Foreskin melanocyte (primary cell): ENCODE measurements at places on chromosomes 16 and 17.

DNA sequence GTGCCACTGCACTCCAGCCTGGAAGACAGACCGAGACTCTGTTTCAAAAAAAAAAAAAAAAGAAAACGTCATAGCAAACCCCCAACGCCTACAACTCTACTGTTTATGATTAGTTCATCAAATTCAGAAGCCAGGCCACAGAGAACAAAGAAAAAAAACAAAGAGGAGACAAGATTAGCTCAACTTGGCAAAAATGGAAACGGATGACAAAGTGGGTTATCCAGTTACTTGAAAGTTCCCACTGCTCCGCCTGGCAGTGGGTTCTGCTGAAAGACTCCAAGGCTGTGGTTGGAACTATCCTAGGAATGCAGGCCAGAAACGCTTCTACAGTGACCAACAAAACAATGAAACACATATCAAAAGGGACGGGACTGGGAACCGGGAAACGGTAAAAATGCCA is 53.1 kb downstream of the MRM3 start:
- DNase-seq: peak; percentile 62

DNA sequence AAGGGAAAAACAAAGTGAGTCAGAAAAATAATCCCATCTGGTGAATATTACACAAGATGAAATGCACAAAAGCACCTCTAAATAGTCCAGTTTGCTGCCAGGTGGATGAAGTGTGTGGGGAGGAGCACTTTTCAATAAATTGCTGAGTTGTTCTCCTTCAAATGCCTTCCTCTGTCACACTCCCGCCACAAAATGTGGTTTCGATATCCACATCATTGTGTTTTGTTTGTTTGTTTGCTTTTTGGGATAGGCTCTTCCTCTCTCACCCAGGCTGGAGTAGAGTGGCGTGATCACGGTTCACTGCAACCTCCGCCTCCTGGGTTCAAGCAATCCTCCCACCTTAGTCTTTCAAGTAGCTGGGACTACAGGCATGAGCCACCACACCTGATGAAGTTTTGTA is 24.6 kb upstream of the SHISA9 start:
- no peak for DNase-seq

DNA sequence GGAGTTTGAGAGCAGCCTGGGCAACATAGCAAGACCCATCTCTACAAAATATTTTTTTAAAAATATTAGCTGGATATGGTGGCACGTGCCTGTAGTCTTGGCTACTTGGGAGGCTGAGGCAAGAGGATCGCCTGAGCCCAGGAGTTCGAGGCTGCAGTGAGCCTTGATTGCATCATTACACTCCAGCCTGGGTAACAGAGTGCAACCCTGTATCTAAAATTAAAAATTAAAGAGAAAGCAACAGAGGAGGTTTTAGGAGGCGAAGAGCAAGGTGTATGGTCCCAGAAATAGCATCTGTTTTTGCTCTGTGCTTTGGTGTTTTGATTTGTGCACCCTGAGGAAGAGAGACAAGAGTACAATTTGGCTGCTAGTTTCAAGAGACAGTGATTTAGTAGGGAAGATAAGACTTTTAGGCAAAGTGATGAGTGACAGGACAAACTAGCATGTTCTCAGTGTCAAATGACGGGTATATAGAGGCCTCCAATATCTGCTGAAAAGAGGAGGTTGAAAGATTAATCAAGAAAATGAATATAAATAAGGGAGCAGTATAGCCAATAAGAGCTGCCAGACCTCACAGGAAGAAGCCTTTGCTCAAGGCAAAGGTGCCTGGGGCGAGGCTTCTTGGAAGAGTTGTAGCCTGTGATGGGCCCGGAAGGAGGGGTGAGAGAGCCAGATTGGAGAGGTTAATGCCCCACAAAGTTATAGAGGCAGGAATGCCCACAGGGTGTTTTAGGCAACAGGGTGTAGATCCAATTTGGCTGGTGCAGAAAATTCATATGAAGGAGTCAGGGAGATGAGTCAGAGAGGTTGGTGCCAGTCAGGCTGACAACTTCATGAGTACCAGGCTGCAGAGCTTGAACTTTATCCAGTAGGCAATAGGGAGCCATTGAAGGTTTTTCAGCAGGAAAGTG is 11.4 kb downstream of the HLF start:
- no peak for DNase-seq

DNA sequence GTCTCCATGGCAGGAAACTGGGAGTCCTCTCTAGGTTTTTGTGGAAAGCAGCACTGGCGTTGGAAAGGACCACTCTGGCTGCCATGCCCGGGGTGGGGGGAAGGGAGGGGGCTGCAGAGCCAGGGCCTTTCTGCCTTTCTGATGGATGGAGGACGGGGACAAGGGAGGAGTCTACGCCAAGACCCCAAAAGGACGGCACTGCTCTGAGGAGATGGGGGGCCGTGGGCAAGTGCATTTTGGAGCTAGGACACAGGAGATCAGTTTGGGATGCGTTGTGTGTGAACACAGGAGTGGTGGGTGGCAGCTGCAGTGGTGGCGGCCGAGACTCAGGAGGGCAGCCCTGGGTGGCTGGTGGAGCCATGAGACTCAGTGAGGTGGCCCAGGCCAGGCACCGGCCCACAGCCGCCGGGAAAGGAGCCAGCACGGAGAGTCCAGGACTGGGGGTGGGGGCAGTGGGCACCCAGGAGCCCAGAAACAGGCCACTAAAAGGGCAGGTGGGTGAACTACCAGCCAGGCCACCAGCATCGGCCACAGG is 2.0 kb downstream of the CENPX start:
- DNase-seq: no peak

- DNase-seq: no peak
Observed at GRCh38 chr17:17059301-17059890, 17.1 kb downstream of the MPRIP start.

GRCh38 chr16:21698169-21699032 is 34.6 kb downstream of the OTOA start:
- no peak for DNase-seq

DNA sequence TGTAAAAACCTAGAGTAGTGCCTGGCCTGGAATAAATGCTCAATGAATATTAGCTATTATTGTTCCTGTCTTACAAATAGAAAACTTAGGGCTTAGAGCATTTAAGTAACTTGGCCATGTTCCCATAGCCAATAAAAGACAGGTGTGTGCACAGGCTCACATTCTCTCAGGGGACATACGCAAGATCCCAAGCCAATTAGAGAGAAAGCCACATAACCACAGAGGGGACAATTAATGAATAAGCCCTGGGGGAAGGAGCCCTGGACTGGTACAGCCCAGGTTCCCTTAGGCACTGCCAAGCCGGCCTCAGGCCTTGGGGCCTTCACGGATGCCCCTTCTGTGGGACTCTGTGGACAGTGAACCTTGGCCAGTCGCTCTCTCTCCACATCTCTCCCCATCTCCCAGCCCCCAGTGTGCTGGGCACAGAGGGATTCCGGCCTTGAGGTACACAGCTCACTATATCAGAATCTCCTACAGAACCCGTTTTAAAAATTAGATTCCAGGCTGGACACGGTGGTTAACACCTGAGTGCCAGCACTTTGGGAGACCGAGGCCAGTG is 27.3 kb upstream of the ABCC12 start:
- DNase-seq: no peak

GRCh38 chr16:84585886-84586285 is 32.0 kb downstream of the COTL1 start:
- DNase-seq: peak; percentile 24

DNA sequence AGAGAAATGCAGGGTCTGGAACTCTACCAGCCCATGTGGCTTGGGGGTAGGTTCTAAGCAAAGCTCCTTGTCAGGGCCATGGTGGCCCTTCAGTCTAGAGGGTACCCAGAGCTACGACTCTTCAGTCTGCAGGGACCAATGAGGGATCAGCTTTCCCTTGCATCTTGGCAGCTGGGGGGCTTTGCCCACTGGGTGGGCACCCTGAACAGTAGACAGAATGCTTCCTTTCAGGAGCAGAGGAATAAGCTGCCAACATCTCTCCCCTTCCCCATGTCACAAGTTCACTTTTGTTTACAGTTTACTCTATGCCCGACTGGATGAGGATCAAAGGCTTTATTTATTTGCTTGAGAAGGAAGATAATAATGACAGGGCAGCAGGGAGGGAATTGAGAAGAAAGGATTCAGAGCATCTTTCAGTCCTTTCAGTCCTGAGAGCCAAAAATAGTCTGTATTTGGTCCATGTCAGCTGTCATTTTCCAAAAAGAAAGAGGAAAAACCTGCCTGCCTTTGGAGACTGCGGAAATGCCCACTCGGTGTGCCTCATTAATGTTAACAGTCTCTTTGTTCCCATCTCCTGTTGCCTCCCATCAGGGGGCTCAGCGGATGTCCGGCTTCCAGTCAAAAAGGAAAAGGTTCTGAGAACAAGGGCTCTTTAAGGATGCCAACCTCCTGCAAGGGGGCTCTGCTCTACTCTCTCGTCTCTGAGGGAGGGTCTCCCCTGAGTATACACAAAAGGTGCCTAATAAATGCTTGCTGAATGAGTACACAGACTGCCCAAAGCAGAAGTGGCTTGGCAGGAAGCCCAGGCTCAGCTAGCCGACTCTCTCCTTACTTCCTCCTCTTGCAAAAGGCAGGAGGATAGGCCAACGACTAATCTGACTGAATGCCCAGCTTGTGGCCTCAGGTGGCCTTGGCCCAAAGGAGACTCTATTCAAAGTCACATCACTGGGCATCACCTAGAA is 17.1 kb downstream of the TRAF4 start:
- peak; percentile 57 for DNase-seq

DNA sequence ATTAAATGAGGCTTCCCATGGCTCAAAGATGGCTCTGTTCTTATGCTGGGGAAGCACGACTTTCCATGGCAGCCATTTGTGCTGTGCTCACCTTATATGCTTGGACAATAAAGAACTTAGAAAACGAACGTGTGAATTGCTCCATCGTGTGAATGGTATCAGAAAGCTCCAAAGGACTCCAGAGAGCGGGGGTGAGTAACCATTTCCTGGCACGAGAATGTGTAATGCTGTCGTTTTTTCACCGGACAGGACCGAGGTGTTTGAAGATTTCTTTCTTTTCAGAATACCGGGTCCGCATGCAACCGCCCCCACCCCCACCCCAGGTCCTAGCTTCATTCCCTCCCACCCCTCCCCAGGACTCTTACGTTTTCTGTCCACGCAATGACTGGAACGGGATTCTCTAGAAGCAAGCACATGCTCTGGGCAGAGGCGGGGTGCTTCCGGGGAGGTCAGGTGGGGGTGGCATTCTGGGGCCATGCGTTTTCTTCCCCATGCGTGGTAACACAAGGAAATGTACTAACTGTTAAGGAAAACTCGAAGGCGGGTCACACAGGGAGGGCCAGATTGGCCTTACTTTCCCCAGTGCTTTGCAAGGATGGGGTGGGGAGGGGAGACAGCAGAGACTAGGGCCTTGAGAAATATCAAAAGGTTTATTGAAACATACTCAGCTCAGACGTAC is 26.2 kb downstream of the GPRC5B start:
- no peak for DNase-seq

GRCh38 chr16:75836347-75837010 is 110.2 kb upstream of the CPHXL start:
- DNase-seq: no peak

DNA sequence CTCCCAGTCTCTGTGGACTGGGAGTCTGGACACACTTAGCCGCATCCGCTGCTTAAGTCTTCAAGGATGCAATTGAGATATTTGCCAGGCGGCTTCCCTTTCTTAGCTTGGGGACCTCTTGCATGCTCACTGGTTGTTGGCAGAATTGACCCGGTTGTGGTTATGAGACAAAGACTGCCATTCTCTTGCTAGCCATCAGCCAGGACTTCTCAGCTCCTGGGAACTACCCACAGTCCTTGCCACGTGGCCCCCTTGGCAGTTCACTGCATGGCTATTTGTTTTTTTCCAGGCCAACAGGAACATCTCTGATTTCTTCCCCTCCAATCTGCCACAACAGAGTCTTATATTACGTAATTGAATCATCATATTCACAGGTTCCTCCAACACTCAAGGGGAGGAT is 25.5 kb downstream of the CACNG4 start:
- peak; percentile 84 for DNase-seq

DNA sequence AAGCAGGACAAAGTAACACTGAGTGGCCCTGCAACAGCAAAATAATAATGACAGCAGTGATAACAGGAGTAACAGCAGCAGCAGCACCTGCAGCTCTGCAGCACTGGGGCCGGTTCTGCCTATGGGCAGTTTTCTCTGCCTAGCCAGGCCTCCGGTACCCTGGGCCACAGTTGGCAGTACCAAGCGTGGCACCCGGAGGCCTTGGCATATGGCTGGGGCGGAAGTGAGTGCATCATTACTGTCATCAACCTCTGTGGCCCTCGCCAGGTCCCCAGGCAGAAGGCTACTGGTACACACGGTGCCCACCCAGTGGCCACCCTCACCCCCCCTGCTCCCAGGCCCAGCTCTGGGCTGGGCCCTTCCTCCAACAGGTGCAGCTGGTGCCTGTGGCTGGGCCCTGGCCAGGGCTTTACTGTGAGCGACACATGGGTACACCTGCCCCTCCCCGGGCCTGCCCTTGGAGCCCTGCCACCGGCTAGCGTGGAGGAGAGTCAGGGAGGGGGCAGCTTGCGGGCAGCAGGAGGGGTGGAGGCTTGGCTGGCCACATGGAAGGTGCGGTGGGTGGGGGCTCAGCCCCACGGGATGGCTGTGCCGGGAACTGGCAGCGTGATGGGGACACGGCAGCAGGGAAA is 3.0 kb downstream of the KCNJ12 start:
- no peak for DNase-seq

GRCh38 chr16:78796221-78796866 is 696.9 kb downstream of the WWOX start:
- DNase-seq: peak; percentile 36

DNA sequence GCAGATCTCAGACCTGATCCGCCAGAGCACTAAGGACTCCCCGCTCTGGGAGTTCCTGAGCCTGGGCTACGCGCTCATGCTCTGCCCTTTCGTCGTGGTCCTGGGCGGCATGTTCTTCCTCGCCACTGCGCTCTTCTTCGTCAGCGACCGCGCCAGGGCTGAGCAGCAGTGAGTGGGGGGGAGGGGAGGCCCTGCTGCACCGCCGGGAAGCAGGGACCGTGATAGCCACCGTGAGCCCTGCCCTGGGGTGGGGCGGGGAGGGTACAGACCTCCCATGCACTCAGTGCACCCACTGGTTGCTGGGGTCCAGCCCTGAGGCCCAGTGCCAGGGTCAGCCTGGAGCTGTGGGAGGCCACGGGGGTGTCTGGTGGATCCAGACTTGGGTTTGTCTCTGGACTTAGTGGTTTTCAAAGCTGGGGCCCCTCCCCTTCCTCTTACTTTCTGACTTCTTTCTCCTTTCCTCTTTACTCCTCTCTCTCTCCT is 18.9 kb downstream of the MYBBP1A start:
- DNase-seq: no peak

DNA sequence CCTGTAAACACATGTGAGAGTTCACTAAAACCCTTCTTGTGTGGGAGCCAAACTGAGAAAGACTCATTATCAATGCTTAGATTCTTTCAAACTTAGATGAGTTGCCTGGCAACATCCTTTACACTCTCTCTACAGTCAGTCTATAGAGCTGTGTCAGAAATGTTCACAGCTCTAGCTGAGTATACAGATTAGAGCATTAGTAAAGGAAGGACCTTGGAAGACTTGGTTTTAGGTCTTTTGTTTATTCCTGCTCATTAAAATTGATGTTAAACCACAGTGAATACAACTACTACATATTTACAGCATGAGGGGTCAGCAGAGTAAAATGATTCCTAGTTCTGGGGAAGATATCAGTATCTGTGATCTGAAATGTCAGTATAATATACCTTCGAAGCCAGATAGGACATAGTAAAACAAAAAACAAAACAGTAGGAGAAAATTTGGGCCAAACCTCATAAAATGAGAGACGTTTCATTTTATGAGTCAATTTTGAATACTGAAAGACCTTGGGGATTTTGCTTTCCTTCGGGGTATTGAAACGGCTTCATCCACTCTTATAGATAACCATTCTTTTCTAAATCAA is 186.0 kb downstream of the TANC2 start:
- DNase-seq: peak; percentile 60
